ENCODE measurements at places on chromosomes 6 and 20.

DNA sequence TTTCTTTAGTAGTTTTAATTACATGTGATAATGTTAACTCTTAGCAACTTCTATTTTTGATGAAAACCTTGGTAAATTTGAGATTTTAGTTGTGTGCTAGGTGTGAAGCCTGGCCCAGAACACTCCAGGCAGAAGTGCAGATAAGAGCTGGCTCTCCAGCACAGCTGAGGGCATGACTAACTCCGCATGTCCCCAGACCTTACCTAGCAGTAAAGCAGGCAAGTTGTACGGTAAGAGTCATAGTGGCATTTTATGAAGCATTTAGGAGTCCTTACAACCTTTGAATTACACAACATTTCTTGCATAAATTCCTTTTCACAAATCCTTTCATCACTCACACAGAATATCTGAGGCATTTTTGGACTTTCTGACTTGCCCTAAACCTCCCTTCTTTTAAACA lies 67.2 kb downstream of the OPRM1 start:
- DNase-seq = no peak

GRCh38 chr6:119346450-119346849 lies 3.1 kb downstream of the MAN1A1 start:
- DNase-seq = no peak

GRCh38 chr6:47634210-47635047 lies 64.0 kb upstream of the ADGRF4 start:
- DNase-seq = no peak

- DNase-seq = no peak
Measured at GRCh38 chr20:20938131-20938530, 168.0 kb downstream of the LINC00237 start.

- DNase-seq = no peak
Measured at GRCh38 chr6:107793191-107793590, 30.9 kb downstream of the SCML4 start.

GRCh38 chr20:2872459-2873009 lies 747 bp upstream of the PTPRA start:
- DNase-seq = peak; percentile 73

DNA sequence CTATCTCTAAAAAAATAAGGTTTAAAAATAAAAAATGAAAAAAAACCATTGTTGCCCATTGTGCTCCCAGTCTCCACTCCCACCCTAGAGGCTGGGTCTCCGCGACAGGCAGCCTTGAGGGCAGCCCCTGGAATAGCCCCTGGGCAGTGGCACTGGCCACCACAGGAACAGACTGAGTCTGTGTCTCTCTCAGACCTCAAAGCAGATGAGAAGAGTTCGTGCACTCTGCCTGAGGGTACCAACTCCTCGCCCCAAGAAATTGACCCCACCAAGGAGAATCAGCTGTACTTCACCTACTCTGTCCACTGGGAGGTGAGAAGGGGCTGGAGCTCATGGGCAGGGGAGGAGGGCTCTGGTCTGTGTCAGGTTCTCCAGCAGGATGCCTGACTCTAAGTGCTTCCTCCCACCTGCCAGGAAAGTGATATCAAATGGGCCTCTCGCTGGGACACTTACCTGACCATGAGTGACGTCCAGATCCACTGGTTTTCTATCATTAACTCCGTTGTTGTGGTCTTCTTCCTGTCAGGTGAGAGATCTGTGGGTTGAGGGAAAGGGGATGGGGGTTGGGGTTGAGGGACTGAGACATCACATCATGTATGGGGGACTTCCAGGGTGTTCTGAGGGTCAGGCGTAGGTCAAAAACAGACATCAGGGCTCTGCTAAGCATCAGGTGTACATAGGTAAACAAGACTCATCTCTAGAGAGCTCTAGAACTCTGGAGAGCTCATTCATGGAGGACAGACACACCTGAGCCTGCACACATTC lies 35.6 kb downstream of the TM9SF4 start:
- no peak for DNase-seq

DNA sequence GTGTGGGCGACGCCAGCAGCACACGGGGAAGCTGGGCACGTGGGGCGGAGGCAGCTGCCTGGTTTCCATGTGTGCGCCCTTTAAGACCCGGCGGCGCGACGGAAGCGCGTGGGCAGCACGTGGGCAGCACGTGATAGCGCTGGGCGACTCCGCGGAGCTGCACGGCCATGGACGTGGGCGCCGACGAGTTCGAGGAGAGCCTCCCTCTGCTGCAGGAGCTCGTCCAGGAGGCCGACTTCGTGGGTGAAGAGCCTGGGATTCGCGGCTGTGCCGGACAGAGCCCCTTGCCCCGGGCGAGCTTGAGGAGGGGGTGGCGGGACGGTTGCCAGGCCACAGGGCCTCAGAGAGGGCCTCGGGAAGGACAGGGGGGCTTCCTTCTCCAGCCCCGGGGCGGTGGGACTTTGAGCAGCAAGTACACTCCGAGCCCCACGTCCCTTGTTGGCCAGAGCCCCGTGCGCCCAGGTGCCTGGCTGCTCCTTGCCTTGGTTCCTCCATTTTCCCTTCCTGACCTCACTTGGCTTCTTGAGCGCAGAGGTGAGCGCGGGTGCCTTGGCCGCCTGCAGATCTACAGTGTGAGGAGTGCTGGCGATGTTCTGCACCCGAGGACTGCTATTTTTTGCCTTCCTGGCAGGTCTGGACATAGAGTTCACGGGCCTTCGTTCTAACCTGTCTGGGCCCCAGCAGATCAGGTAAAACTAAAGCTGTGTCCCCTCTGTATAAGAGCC lies at the start of gene PNLDC1:
Gene PNLDC1 (plus strand): TSS at position 136 of the 725 bp plus-strand sequence. CDS start 32 bp downstream, at position 168.
- no peak for DNase-seq

DNA sequence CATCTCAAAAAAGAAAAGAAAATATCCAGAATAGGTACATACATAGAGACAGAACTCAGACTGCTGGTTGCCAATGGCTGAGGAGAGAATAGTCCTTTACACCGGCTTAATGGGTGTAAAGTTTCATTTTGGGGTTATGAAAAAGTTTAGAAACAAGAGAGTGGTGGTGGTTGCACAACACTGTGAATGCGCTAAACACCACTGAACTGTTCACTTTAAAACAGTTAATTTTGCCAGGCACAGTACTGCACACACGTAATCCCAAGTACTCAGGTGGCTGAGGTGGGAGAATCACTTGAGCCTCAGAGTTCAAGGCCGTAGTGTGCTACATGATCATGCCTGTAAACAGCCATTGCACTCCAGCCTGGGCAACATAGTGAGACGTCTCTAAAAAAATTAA lies 7.6 kb downstream of the ILRUN start:
- DNase-seq = no peak

GRCh38 chr6:158237656-158238055 lies 69.5 kb downstream of the GTF2H5 start:
- no peak for DNase-seq

DNA sequence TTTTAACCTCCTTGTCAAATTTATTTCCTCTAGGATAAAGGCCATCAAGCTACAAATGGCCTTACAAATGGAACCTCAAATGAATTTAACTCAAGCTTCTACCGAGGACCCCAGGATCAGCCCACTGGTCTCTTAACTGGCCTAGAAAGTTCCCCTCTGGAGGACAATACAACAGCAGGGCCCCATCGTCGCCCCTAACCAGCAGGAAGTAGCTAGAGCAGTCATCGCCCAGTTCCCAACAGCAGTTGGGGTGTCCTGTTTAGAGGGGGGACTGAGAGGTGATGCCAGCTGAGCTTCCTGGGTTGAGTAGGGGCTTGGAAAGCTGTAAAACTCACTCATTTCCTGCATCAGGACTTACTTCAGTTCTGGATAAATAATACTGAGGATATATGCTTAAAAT lies 25.6 kb downstream of the CEP85L start:
- no peak for DNase-seq

DNA sequence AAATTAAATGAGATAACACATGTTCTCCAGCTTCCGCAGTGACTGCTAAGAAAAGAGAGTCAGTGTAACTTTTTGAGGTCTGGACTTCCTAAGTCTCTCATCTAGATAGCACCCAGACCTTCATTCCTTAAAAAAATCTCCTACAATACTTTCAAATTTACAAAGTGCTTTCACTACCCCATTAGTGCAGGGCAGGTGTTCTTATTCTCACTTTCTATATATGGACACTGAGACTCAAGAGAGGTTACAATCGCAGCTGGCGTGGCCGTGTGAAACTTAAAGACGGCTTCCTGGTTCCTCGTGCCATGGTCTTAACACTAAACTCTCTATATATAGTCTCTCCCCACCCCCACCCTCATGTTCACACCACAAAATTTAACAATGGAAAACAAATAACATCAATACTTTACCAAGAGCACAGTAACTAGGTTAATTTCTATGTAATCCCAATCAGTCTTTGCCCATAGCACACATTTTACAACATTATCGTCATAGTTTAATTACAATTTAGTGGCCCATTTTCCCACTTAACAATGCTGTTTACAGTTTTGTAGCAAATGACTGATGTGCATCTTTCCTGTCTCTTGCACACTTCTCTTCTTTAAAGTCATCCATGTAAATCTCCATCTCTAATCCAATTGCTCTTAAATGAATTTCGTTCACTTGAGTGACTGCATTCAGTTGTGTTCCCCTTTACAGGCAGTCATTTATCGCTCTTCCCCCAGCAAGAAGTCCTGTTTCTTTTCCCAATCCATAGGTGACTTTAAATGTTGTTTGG lies 78.8 kb upstream of the ARID1B start:
- no peak for DNase-seq

DNA sequence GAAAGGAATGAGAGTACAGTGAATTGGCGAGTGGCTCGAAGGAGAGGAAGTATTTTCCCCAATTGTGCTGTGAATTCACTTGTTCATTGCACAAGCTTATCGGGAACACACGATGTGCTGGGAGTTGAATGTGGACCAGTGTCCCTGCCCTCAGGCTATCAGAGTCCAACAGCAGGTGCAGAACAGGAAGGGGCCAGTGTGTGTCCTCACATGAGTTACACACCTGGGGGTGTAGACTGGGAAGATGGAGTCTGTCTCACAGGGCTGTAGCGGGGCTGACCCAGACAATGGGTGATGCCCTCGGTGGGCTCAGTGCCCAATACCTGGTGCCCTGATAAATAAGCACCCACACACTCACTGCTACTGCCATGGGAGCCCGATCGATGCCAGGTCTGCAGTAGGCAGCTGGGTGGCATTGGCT lies 14.4 kb downstream of the DUSP22 start:
- DNase-seq = no peak

GRCh38 chr6:125267806-125268523 lies 33.8 kb downstream of the HDDC2 start:
- no peak for DNase-seq

GRCh38 chr6:150175586-150176151 lies 32.8 kb downstream of the PPP1R14C start:
- DNase-seq = no peak

DNA sequence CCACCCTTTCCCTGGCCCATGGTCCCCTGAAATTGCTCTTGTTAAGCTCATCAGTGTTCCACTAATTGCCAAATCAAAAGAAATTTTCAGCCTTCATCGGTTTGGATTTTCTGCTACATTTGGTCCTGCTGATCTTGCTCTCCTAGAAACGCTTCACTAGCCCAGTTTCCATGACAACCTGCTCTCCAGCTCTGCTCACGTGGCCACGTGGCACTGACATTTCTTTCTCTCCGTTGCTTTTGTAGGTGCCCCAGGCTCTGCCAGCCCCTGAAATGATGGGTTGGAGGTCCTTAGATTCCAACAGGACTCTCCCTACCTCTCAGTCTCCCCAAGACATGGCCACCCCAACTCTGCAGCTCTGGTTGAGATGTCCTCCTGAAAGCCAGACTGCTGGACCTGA lies 45.8 kb upstream of the NNAT start:
- no peak for DNase-seq

DNA sequence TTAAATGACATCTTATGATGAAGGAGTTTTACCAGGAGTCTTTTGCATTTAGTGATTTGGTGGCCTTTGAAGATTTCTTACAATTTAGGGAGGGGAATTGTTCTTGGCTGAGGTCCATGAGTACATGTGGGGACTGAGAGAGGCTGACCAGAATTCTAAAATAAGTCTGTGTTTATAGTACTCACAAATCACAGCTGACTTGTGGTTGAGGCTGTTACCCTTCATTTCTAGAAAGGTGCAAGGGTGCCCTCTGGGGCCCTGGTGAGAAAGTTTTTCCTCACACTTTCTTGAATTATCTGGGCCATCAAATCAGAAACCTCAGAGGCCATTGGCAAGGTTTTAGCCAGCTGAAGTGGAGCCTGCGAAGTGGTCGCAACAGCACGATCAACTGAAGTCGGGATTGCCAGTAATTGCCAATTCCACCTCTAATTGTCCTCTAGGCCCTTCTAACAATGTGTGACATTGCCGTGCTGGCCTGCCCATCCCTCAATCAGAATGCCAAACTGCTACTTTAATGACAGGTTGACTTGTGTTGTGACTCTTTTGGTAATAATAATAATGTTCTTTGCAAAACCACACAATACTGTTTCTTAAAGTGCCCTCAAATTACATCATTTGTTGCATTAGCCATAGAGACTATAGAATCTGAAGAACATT lies 221.6 kb downstream of the OGFRL1 start:
- DNase-seq = no peak

GRCh38 chr6:106064756-106065155 lies 21.4 kb upstream of the PRDM1 start:
- no peak for DNase-seq

DNA sequence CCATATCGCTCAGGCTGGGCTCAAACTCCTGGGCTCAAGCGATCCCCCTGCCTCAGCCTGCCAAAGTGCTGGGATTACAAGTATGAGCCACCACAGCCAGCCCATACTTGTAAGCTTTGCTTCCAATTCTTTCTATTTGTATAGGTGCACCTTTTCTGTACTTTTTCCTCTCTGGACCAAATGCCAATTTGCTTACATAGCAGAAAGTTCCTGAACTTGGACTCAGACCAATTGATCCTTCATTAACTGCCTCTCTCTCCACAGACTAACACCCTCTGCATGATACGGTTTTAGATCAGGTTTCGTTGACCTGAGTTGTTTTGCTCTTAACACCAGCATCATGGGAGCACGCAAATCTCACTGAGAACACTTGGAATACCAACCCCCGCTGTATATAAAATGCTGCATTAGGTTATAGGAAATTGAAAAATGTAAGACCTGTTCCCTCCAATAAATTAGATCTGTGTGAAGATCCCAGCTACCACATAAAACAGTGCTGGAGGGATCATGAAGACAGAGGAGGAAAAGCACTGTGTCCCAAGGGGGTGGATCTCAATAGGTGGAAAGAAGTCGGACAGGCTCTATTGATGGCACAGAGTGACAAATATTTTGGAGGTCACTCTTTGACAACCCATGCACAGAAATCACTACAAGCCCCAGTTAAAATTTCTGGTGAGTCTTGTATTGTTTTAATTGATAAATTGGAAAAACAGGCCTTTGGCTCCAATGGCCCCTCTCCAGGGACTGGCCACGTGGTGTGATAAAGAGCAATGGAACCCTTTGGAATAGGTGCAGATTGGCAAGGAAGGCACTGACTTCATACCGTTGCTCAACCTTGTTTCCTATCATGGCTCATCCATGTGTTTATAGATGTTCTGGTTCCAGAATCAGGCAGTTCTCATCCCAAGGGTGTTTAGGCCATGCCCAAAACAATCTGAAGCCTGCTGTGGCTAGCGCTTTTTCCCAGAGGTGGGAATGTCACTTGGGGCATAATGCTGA lies 51.2 kb downstream of the ISM1 start:
- DNase-seq = no peak

- DNase-seq = no peak
Measured at GRCh38 chr6:57158658-57159057, 13.5 kb upstream of the BAG2 start.

Measured in T-helper 2 cell (primary cell).